ENCODE measurements at places on chromosomes 3 and 15.
A peak's percentile ranks its signal among the peaks of the same experiment; 100 is the strongest.

- DNase-seq: peak; percentile 64
These were observed 69.7 kb upstream of the UBE3A start for GRCh38 chr15:25508369-25509002.

DNA sequence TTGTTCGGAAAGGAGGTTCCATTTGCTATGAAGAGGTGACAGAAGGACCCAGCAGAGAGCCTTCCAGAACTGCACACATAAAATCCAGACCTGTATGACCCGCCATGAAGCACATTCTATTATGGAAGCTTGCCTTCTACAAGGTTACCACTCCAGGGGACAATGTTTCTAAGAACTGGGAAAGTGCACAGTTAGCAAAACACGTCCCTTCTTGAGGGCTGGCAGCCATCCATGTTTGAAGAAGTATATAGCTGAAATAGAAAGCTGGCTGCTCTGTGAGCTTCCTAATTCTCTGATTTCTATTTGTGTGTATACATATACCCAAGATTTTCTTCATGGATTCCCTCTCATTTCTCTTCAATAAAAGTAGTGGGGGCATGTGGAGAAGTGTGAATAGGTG is 74.6 kb downstream of the CNTN3 start:
- peak; percentile 28 for DNase-seq

DNA sequence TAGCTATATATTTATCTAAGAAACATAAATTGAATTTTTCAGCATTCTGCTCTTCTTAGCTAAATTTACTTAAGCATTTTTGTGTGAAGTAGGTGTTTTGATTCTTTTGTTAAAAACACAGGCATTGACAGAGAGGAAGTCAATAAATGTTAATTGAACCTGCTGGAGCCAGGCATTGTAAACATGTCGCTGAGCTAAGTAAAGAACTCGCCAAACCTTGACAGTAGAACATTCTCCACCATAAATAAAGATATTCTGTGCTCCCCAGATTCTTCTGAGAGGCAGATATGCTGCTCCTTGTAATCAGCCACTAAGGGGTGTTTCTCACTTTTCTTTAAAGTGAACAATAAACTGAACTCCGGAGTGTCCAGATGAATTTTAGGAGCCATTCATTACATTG is 38.4 kb downstream of the SYNM start:
- DNase-seq: no peak

DNA sequence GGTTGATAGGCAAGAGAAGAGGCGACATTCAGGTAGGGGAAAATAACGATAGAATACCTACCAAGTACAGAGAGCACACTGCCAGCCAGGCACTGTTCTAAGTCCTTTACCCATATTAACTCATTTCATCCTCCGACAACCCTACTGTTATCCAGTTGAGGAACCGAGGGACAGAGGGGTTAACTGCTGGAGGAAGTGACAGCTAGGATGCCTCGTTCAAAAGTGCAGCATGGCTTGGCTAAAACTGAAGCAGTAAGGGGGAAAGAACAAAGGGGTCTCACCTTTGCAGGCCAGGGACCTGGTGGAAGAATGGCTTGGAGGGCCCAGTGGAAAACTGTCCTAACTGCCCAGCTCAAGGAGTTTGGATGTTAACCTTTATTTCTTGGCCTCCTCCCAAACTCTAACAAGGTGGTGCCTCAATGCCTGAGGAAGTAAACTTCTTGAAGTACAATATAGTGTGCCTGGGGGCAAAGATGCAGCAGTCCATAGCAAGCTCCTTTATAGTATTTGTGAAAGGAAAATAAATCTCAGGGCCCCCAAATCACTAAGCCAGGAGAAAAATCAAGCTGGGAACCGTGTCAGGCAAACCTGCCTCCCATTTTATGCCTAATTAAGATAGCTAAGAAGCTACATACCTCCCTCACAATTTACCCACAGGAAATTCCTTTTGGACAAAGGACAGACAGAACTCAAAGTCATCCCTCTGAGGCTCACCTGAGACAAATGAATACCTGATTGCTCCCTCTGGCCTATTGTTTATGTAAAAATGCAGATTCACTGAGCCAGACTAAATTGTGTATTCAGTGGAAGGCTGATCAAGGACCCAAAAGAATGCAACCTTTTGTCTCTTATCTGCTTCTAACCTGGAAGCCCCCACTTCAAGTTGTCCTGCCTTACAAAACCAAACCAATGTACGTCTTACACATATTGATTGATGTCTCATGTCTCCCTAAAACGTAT is 1.6 kb upstream of the ITGB5 start:
- DNase-seq: no peak

- DNase-seq: no peak
These were observed 360.5 kb downstream of the RSL24D1 start for GRCh38 chr15:54836052-54836795.

- DNase-seq: peak; percentile 58
These were observed 688.7 kb downstream of the TUSC7 start for GRCh38 chr3:117398141-117398899.

DNA sequence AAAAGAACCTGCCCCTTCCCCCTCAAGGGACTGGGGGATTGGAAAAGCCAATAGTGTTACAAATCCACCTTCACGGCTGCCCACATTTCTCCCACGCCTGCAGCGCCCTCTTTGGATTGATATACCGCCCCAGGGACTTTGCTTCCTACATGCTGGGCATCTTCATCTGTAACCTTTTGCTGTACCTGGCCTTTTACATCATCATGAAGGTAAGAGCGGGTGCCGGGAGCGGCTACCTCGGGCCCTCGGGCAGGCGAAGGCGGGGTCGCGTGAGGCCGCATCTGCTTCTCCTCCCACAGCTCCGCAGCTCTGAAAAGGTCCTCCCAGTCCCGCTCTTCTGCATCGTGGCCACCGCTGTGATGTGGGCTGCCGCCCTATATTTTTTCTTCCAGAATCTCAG is 73.1 kb downstream of the USF3 start:
- DNase-seq: no peak

- no peak for DNase-seq
These were observed 583.6 kb downstream of the AGBL1 start for GRCh38 chr15:86663304-86663703.

GRCh38 chr3:159843840-159844730 is 144.6 kb upstream of the IL12A start:
- DNase-seq: no peak

Data from eye (tissue), 1 donor.